ENCODE measurements at places on chromosomes 7 and 10. TPM values are rescaled to one million over a fixed set of nuclear protein-coding genes. Genes with fewer than 3 reads are reported as not detected.

DNA sequence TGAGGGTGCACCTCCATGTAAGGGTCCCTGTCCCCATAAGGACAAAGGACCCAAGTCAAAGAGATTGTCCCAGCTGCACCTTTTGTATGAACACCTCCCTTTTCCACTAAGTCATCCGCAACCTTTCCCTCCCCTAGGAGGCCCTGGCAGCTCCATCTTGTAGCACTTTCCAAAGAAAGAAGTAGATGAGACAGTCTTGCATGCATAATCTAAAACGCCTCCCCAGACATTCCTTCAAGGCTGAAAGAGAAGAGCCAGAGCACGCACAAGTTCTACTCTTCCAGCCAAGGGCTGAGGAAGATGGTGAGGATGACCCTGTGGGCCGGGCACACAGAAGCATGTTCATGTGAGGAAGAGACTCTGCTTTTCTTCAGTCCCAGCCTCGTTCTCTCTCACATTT is 194.4 kb downstream of the TNS3 start:
- H3K27me3 ChIP-seq = peaks cover 8% of the 10 kb centered on the region
- H3K27ac ChIP-seq = no peak overlapping the region
- no peaks in the 10 kb centered on the region for H3K4me1 ChIP-seq

- H3K27ac ChIP-seq = no peak overlapping the region
- H3K36me3 ChIP-seq = no peaks in the 10 kb centered on the region
- H3K4me3 ChIP-seq = no peak overlapping the region
Observed at GRCh38 chr10:37860494-37861190, 3.2 kb upstream of the ZNF248 start.

DNA sequence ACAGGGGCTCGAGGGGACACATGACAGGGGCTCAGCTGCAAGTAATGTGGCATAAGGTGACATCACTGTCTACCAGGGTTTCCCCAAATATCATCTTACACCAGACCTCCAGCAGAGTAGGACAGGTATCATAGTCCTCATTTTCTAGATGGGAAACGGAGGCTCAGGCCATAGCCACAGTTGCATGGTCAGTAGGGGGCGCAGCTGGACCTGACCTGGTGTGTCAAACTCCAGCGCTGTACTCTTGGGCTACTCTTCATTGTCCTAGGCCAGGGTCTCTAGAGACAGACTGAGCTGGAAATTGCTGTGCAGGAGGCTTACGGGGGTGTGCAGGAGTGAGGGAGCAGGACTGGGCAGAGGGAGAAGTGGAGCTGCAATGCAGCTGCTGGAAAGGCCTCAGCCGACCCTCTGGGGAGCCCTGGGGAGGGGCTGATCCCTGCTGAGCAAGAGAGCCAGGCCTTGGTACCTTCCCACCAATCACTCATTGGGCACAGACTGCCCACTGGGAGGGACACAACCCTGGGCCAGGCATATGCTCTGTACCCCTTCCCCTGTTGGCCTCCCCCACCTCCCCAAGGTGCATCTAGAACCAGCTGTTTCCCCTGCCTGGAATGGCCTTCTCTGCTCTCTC is 89.9 kb downstream of the CDH23 start:
- H3K27ac ChIP-seq = no peak overlapping the region
- no peaks in the 10 kb centered on the region for H3K4me1 ChIP-seq
- H3K4me3 ChIP-seq = no peak overlapping the region
- no peaks in the 10 kb centered on the region for H3K27me3 ChIP-seq
- DNase-seq = peak; percentile 12

DNA sequence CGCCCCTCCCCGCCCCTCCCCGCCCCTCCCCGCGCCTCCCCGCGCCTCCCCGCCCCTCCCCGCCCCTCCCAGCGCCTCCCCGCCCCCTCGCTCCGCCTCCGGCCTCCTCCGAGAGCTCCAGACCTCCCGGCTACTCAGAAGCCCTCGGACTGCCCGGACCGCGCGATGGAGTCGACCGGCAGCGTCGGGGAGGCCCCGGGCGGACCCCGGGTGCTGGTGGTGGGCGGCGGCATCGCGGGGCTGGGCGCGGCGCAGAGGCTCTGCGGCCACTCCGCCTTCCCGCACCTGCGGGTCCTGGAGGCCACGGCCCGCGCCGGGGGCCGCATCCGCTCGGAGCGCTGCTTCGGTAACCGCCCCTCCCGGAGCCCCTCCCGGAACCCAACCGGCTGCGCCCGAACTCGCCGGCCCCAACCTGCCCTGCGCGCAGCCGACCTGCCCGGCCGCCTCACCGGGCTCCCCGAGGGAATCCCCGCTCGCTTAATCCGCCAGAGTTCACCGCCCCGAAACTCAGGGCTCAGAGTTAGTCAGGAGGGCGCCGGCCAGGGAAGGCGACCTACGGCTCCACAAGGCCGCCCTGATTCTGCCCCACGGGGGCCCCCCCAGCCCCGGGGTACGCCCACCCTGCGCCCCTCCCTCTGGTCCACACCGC is at the start of gene PAOX:
Gene PAOX (plus strand): TSS at position 111 of the 649 bp plus-strand sequence. CDS start 55 bp downstream, at position 166.
- DNase-seq = peak; percentile 58
- H3K27ac ChIP-seq = no peak within 1 kb of the TSS
- peak within 1 kb of the TSS; percentile 88 for H3K4me3 ChIP-seq
- no peaks in the 10 kb centered on the region for H3K4me1 ChIP-seq
- H3K36me3 ChIP-seq = no peaks in the 10 kb centered on the region

The ZNF783 gene
- 45.2 TPM for total RNA-seq

- no peak overlapping the region for H3K4me3 ChIP-seq
- H3K27ac ChIP-seq = no peak overlapping the region
- H3K27me3 ChIP-seq = no peaks in the 10 kb centered on the region
- H3K36me3 ChIP-seq = no peaks in the 10 kb centered on the region
- DNase-seq = no peak
Observed at GRCh38 chr7:113548137-113548536, 370.7 kb downstream of the PPP1R3A start.

DNA sequence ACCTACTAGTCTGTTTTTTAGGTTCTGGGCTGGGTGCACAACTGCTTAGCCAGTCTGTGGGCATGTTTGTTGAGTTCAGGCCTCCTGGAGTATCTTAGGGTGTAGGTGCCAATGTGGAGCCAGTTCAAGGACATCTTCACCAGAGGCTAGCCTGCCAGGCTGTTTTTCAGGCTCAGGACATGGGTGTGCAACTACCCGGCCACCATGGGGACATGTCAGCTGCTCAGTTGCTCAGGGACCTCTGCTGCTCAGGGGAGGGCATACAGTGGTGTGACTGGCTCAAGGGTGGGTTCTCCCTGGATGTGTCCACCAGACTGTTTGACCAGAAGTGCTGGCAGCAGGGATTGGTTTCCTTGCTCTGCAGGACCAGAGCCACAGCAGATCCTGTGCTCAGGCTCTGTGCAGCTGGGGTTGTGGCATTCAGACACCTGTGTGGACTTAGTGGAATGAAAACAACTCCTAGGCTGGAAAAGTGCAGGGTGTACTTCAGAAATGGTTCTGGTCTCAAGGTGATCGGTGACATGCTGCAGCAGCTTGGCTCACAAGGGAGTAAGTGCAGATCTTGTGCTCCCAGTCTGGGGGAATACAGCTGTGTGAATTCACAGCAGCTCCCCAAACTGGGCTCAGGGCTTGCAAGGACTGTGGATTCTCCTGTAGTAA is 44.8 kb downstream of the PALS2 start:
- H3K36me3 ChIP-seq = peaks cover 49% of the 10 kb centered on the region
- peaks cover 22% of the 10 kb centered on the region for H3K4me1 ChIP-seq
- no peak for DNase-seq
- no peaks in the 10 kb centered on the region for H3K27me3 ChIP-seq
- H3K27ac ChIP-seq = no peak overlapping the region
- no peak overlapping the region for H3K4me3 ChIP-seq

The SLF2 gene
- total RNA-seq = 45.8 TPM

GRCh38 chr7:12032146-12032545 is 178.9 kb upstream of the TMEM106B start:
- DNase-seq = no peak
- H3K4me1 ChIP-seq = no peaks in the 10 kb centered on the region
- no peak overlapping the region for H3K4me3 ChIP-seq

The SH2B2 gene
- total RNA-seq = 3.8 TPM

DNA sequence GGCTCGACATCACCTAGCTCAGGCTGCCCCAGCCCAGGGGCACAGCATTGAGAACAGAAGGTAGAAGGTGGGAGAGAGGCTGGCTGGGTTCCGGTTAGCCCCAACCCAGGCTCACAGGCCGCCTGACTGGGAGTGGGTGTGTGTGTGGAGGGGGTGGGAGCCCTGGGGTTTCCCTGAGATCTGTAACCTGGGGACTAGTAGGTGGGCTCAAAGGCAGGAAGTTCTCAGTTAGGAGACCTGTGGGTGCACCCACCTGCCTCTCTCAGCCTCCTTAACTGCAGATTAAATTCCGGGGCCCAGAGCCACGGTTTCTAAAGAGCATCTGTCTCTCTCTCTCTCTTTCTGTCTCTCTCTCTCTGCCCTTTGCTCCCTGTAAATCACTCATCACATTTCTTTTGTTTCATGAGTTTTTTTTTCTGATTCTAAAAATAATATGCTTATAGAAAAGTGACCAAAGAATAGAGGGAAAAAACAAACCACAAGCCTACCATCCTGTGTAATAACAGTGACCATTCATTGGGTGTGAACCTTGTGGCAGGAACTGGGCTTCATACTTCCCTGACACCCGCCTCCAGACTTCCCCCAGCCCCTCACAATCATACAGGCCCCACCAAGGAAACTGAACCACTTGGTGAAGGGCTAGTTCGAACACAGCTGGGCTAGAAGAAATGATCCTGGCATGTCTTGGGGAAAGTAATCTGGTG is 83.4 kb upstream of the SMNDC1 start:
- H3K4me1 ChIP-seq = peaks cover 16% of the 10 kb centered on the region
- peak overlapping the region; percentile 47 for H3K27ac ChIP-seq
- no peaks in the 10 kb centered on the region for H3K27me3 ChIP-seq
- H3K4me3 ChIP-seq = no peak overlapping the region

GRCh38 chr7:149874644-149875028 is 867 bp downstream of the ATP6V0E2 start:
- no peaks in the 10 kb centered on the region for H3K36me3 ChIP-seq
- no peaks in the 10 kb centered on the region for H3K27me3 ChIP-seq
- no peak for DNase-seq
- H3K4me3 ChIP-seq = peak overlapping the region; percentile 88
- peak overlapping the region; percentile 74 for H3K27ac ChIP-seq
- peaks cover 77% of the 10 kb centered on the region for H3K4me1 ChIP-seq

GRCh38 chr7:141593134-141593533 is 41.9 kb downstream of the AGK start:
- H3K36me3 ChIP-seq = no peaks in the 10 kb centered on the region
- no peak overlapping the region for H3K27ac ChIP-seq
- no peak overlapping the region for H3K4me3 ChIP-seq
- no peaks in the 10 kb centered on the region for H3K27me3 ChIP-seq

DNA sequence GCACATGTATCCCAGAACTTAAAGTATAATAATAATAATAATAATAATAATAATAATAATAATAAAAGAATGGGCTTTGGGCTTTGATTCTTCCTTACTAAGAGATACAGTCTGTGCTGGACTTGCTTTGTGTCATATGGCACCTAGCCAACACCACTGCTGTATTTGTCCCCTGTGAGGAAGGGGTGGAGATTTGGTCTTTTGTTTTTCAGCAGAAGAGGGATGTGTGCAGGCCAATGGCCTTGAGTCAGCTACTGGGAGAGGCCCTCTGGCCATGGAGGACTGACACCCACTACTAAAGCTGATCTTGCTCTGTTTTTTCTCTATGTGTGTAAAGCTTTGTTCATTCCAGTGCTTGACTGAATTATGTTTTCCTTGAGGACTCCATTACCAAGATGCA is 573.0 kb upstream of the PCDH15 start:
- H3K27ac ChIP-seq = no peak overlapping the region
- no peaks in the 10 kb centered on the region for H3K36me3 ChIP-seq
- no peak for DNase-seq
- H3K27me3 ChIP-seq = no peaks in the 10 kb centered on the region

- H3K36me3 ChIP-seq = no peaks in the 10 kb centered on the region
- H3K27me3 ChIP-seq = no peaks in the 10 kb centered on the region
- no peak overlapping the region for H3K27ac ChIP-seq
- no peak for DNase-seq
Observed at GRCh38 chr7:105830405-105831301, 45.7 kb downstream of the ATXN7L1 start.

GRCh38 chr10:93173967-93174845 is 100.5 kb downstream of the CYP26A1 start:
- H3K36me3 ChIP-seq = no peaks in the 10 kb centered on the region
- no peak overlapping the region for H3K27ac ChIP-seq
- no peaks in the 10 kb centered on the region for H3K4me1 ChIP-seq
- DNase-seq = no peak
- peaks cover 10% of the 10 kb centered on the region for H3K27me3 ChIP-seq
- H3K4me3 ChIP-seq = no peak overlapping the region

- no peak for DNase-seq
- no peaks in the 10 kb centered on the region for H3K27me3 ChIP-seq
- H3K4me3 ChIP-seq = no peak overlapping the region
- no peaks in the 10 kb centered on the region for H3K36me3 ChIP-seq
Observed at GRCh38 chr7:100456562-100456961, 7.5 kb downstream of the SPACDR start.

The C10orf143 gene
- total RNA-seq = 19.6 TPM

- DNase-seq = no peak
- H3K4me1 ChIP-seq = no peaks in the 10 kb centered on the region
- H3K27ac ChIP-seq = no peak overlapping the region
- peaks cover 2% of the 10 kb centered on the region for H3K27me3 ChIP-seq
- H3K4me3 ChIP-seq = no peak overlapping the region
Observed at GRCh38 chr7:11317766-11318165, 344.1 kb downstream of the PHF14 start.

The OR13A1 gene
- total RNA-seq = not detected

- no peak overlapping the region for H3K27ac ChIP-seq
- no peaks in the 10 kb centered on the region for H3K36me3 ChIP-seq
- no peaks in the 10 kb centered on the region for H3K4me1 ChIP-seq
- peaks cover 3% of the 10 kb centered on the region for H3K27me3 ChIP-seq
Observed at GRCh38 chr10:21343087-21343486, 182.4 kb downstream of the SKIDA1 start.

The SAP25 gene
- 102 TPM for total RNA-seq

The PLEKHS1 gene
- total RNA-seq = not detected

DNA sequence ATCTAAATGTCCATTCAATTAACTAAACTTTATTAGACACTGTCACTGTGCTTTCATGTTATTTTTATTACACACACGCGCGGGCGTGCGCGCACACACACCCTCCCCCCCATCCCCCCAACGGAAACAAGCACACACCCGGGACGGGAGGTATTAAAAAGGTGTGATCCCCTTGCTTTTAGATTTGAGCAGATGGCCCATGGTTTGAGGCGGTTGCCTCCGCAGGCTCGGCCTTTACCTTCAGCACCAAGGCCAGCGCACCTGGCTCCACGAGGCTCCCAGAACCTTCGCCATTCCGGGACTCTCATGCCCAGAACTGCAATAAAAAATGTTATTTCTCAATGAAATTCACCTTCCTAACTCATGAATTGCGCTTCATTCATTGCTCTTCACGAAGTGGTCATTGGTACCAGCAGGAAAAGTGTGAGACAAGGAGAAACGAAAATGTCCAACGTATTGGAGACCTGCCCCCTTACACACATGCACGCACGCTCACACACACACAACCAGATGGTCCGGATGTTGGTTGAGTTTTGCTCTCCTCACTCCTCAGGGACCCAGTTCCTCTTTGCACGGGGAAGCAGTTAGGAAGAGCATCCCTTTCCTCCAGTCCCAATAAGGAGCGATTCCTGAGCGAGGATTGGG is 20.8 kb upstream of the PTF1A start:
- peaks cover 42% of the 10 kb centered on the region for H3K27me3 ChIP-seq
- H3K4me1 ChIP-seq = peaks cover 11% of the 10 kb centered on the region
- DNase-seq = no peak
- H3K4me3 ChIP-seq = no peak overlapping the region
- peaks cover 7% of the 10 kb centered on the region for H3K36me3 ChIP-seq
- no peak overlapping the region for H3K27ac ChIP-seq

The RET gene
- total RNA-seq = not detected

- no peak overlapping the region for H3K4me3 ChIP-seq
- no peak overlapping the region for H3K27ac ChIP-seq
- peaks cover 1% of the 10 kb centered on the region for H3K4me1 ChIP-seq
- no peak for DNase-seq
- peaks cover 64% of the 10 kb centered on the region for H3K36me3 ChIP-seq
Observed at GRCh38 chr7:36549029-36549428, 159.4 kb downstream of the ANLN start.

All from naive thymus-derived CD8-positive, alpha-beta T cell (primary cell).